ENCODE measurements at places on chromosomes 2 and 18.

DNA sequence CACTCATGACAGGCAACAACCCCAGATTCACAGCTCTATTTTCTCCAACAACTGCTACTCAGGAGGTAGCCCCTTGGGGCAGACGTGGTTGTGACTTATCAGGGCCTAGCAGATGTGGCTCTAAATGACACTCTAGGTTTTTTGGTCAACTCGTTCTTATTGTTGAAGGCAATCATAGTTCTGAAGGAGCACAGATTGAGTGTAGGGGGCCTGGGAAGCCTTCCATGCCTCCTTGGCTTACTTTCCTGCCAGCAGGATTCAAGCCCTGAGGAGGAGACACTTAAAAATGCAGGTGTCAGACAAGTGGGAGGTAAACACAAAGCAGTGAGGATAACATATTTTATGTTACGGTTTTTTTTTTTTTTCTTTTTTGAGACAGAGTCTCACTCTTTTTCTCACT, 23.5 kb upstream of the SUCLG1 start:
- no peak for DNase-seq

DNA sequence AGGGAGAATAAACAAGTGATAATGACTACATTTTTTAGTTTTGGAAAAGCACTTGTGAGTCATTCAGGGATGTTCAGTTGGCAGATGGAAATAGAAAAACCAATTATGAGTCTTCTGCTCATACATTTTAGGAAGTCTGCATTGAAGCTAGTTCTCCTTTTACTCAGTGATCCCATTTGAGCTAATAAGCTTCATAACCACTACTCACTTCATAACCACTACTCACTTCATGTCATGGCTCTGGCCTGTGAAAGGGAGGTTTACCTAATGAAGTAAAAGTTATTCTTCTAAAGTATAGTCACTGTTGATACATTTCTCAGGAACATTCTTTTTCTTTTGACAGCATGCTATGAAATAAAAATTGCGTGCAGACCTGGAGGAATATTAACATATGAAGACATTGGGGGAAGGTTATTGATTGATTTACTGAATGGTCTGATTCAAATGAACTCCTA, 948.7 kb downstream of the TSN start:
- DNase-seq, result no peak

DNA sequence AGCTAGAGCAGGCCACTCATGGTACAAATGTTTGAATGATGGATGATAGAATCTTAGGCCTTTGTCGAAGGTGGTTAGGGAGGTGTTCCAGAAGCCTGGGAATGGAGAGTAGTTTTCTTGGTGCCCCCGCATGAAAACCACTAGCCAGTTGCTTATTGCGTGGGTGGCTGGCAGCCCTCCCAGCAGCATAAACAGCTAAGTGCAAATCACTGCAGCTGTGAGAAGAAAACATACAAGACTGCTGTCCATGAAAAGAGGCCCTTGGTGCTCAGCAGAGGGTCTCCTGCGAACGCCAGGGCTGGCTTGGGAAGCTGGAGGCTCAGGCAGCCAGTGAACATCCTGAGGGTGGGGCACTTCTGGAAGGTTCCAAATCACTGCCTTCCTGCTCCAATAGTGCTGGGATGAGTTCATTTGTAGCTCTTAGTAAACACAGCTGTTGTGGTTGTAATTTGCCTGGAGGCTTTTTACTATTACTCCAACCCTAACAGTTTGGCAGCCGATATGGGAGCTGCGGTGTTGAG, 118.8 kb downstream of the MGAT5 start:
- no peak for DNase-seq

DNA sequence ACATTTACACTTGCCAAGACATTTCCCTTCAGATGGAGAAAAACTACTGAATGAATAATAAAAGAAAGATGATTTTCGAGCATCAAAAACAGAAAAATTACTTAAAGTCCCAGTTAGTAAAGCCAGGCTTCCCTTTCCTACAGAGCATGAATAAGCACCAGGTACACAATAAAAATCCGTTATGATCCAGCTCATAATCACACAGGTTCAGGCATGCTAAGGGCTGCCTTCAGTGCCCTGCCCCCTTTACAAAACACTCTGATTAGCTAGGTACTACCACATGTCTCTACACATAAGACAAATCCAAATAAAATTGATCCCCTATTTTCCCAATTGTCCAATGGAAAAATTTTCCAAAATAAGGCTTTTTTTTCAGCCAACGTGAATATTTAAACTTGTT, 413.2 kb upstream of the LRATD1 start:
- no peak for DNase-seq

GRCh38 chr2:176234156-176234555, 35.1 kb upstream of the MTX2 start:
- DNase-seq, result no peak

- peak; percentile 67 for DNase-seq
Observed at GRCh38 chr2:70141212-70141901, 49.5 kb downstream of the C2orf42 start.

DNA sequence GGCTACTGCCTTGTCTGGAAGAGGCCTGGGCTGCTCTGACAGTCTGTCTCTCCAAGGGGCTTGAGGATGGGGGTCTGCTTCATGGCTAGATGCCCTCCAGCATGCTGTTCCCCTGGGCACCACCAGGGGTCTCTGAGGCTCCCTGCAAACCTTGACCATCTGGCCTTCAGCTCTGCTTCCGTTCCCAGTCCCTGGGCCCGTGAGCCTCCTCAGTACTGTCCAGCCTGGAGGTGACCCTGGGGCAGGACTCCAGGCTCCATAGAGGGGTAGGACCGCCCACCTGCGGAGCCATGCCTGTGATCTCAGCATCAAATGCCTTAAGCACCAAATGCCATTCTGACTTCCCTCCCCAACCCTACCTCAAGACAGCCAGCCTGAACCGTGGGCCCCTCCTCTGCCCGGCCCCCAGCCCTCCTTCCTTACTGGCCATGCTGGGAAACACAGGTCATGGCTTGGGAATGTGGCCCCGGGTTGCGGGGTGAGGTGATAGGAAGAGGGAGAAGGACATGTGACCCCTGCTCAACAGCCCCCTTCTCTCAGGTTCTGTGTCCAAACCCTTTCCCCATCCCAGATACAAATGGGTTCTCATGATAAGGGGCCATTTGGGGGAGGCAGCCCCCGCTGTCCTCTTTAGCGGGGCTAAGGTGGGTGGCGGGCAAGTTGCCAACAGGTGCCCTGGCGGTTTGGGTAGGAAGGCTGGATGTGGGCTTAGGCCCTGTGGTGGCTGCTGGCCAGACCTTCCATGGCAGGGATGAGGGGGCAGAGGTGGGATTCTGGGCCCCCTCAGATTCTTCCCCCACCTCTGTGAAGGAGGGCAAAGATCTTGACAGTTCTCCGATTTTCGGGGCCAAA, 25.0 kb downstream of the SPEG start:
- peak; percentile 54 for DNase-seq

DNA sequence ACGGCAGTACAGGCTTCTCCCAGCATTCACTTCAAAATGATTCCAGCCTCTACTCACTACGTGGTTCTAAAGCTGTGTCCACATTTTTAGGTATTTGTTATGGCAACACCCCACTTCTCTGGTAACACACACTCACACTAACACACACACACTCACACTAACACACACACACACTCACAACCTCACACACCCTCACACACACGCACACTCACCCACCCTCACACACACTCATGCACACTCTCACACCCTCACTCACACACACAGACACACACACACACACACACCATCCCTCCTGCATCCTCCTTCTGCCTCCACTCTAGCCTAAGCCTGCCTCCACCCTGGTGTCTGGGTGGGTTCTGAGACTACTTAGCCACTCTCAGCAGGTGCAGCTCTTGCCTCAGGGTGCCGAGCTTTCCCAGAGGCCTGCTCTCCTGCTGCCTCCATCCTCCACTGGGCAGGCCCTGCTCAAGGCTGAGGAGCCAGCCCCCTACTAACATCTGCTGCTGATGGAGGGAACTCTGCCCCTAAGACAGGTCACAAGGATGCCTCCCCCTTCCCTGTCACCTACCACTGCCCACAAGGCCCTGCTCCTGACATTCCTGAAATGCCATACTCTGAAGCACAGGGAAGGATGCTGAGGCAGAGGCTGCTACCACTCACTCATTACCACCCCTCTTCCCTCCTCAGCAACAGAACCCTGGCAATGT, 63.9 kb downstream of the NCAPH start:
- DNase-seq, result no peak

DNA sequence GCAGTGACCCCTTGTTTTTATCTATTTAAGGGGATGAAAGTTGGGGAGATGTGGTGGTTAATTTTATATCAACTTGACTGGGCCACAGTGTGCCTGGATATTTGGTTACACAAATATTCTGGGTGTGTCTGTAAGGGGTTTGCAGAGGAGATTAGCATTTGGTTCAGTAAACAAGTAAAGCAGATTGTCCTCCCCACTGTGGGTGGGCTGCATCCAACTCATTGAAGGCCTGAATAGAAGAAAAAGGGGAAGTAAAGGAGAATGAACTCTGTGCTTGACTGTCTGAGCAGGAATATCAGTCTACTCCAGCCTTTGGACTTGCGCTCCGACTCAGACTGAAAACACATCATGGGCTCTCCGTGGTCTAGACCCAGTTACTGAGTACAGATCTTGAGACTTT, 80.9 kb downstream of the GCA start:
- DNase-seq, result no peak

- no peak for DNase-seq
Observed at GRCh38 chr2:43491065-43491639, 104.7 kb downstream of the THADA start.

- no peak for DNase-seq
Observed at GRCh38 chr2:112340475-112341267, 65.3 kb downstream of the ZC3H6 start.

GRCh38 chr18:36821681-36822080, 7.1 kb downstream of the TPGS2 start:
- DNase-seq, result no peak

DNA sequence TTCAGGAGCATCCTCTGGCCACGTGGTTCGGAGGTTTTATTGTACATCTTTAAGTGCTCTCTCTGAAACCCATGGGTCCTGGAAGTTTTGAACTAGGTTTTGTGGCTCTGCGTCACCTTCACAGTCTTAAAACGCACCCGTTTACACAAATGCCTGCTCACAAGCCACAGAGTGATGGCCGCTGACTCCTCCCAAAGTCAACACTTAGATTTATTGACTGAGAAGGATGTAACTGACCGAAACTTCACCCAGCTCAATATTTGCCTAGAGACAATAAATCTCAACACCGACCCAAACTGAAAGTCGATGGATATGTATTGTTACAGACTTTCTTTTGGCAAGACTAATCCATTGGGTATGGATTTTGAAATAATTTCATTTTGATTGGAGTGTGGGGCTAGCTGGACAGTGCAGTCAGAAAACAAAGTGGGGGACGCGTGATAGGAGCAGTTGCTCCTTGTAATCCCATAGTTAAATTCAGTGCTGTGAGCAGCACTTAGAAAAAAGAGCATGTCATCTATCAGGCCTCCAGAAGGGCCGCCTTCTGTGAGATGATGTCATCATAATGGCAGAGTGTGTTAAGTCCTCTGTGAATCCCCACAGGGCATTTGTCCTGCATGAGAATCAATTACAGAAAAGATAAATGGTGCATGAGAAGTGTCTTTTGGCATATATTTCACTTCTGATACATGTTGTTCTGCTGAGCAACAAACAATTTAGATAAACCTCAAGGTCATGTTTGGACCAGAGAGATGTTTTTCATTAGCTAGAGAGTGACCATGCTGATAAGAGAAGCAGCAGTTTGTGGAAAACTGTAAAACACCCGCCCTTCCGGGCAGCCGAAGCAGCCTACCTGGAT, 183.7 kb downstream of the INO80D start:
- no peak for DNase-seq

DNA sequence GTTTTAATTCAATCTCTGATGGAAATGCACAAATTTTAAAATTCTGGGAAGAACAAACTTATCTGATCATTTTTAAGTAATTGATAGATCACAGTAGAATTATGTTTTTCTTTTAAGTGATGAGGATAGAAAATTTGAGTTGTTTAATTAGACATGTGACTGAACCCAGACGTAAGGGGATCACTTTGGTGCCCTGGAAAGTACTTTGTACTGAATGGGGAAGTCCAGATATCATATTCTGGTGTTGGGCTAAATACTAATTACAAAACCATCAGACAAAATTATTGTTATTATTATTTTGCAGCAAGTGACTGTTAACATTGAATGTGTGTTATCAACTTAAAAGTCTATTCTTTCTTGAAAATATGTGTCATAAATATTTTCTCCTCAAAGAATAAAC, 994.6 kb downstream of the TSN start:
- no peak for DNase-seq

GRCh38 chr2:169715379-169716237, 18.0 kb upstream of the KLHL23 start:
- no peak for DNase-seq

- DNase-seq, result no peak
Observed at GRCh38 chr2:196592911-196593881, 46.3 kb upstream of the CCDC150 start.

- no peak for DNase-seq
Observed at GRCh38 chr2:224909885-224910573, 132.2 kb downstream of the DOCK10 start.

DNA sequence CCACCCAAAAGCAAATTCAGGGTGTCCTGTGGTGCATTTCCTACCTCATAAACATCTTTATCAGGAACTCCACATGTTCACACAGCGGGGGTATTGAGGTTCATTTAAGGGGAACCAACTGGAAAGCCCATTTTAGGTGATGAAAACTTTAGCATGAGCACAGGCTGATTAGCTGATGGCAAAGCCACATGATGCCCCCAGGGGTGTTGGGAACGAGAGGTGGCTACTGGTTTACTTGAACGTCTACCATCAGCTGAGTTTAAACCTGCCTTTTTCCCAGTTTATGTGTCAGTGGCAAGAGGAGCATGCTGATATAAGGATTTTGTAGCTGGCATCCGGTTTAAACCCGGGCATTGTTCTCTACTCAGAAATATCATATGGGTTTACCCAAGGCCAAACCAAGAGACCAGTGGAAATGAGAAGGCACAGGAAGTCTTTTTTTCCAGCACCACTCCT, 54.5 kb upstream of the UPP2 start:
- no peak for DNase-seq

GRCh38 chr2:105732101-105732500, 12.6 kb upstream of the NCK2 start:
- no peak for DNase-seq

DNA sequence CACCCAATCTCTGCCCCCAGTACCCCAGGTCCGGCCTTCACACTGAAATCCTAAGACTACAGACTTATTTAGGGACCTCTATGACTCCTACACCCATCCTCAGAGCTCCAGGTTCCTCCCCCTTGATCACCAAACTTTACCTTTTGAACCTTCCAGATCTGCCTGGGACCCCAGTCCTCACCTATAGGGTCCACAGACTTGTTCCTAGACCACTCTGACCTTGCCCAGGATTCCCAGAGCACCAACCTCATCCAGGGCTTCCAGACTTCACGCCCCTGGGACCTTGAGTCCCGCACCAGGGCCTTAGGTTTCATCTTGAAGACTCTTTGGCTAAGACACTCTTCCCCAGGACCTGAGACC, 462 bp downstream of the CHCHD5 start:
- no peak for DNase-seq

- DNase-seq, result no peak
Observed at GRCh38 chr2:8494589-8494988, 187.3 kb upstream of the ID2 start.

- no peak for DNase-seq
Observed at GRCh38 chr18:34771958-34772357, 61.9 kb downstream of the DTNA start.
